ENCODE measurements at places on chromosomes 12 and 14. TPM values are rescaled to one million over a fixed set of nuclear protein-coding genes. Genes with fewer than 3 reads are reported as not detected.

DNA sequence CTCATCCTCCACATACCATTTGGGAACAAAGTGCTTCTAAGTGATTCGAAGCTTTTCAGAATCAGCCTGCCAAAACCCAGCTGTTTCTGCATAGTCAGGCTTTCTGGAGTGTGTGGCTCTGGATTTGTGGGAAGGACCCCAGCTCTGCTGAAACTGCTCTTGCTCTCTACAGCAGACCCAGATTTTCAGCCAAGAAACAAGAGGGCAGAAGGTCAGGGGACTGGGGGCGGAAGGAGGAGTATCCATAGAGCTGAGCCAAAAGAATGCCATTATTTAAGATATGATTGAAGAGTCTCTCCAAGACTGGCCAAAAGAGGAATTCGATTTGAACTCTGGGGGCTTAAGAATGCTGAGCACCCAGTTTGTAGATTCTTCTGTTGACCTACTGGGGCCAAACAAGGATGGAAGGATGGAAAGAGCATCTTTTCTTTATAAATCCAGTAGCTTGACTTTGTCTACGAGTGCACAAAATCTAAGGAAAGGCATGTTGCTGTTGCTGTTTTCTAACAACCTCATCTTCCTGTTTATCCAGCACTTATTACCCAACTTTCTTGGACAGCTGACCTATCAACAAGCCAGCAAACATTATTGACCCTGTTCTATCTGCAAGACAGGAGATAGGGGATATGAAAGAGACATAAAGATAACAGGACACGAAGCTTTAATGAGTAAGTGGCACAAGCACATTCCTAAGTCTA lies 29.2 kb downstream of the FBLN5 start:
- no peak for DNase-seq

DNA sequence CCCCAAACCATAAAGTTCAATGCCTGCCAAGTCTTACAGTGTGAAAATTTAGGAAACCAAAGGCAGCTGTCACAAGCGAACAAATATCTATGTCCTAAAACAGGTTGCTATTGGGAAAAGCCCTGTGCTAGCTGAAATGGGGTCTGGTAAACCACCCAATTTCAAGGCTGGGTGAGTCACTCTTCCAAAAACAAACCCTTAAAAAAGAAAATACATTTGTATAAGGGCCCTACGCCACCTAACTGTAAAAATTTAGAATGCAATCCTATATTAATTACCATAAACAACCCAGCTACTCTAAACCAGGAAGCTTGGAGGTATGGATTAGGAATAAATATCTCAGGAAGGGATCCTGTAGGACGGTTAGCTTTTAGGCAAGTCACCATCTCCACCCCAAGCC lies 32.1 kb downstream of the PRMT8 start:
- DNase-seq = no peak

DNA sequence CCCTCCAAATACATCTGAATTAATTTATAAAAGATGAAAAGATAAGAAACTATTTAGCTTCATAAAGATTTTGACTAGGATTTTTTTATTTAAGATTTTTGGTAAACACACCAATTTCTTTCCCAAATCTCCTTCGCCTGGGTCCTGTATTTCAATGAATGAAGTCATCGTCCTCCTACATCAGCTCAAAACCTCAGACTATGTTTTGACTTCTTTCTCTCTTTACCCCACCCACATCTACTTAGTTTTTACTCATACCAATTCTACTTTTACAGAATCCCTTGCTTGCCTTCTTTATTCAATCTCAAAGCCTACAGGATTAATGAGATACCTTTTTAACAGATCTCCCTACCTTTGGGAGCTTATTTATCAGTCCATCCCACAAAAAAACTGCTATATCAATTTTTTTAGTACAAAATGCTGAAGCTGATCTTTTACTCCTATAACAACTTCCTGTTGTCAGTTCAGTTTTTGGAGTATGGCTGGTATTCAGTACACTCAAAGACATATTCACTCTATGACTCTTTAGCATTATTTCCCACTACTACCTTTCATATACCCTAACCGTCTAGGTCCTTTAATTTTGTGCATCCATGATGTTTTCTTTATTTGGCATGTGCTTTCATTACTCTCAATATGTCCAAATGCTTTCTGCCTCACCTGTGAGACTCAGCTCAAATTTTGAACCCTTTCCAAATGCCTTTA lies 18.7 kb upstream of the CCDC91 start:
- no peak for DNase-seq

DNA sequence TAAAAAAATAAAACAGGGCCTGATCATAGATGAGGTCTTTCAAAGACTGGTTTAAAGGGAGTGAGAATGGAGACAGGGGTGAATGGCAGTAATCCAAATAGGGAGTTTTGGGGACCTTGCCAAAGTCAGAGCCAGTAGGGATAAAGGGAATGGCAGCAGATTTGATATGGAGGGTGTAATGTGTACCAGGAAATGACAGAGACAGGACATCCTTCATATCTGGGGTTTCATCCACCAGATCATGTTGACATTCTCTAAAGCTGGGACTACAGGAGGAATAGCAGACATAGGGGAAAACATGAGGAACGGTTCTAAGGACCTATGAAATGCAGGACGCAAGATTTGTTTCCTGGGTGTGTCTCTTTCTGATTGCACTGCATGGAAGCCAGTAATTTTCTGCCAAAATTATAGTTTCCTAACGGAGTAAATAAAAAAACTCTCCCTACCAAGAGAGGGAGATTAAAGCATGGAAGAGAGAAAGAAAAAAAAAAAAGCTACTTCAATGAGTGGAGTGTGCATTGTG lies 169.9 kb downstream of the PRKD1 start:
- no peak for DNase-seq

GRCh38 chr12:104494793-104495158 lies 38.0 kb downstream of the CHST11 start:
- DNase-seq = no peak

- no peak for DNase-seq
Measured at GRCh38 chr12:52836042-52836466, 1.9 kb upstream of the KRT79 start.

- DNase-seq = peak; percentile 47
Measured at GRCh38 chr14:71321574-71322315, 414.5 kb downstream of the PCNX1 start.

DNA sequence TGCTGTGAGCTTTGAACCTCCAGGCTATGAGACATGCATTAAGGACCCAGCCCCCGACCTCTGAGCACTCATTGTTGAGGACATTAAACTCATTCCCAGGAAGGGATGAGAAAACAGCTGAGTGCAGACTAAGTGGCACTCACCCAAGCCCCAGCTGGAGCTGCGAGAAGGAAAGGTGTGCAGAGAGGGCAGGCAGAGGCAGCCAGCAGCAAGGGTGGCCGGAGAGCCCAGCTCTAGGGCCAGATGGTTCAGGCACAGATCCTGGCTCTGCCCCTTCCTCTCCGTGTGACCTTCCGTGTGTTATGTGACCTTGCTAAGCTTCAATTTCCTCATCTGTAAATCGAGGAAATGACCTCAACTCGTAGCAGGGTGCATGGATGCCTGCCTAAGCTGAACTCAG lies 3.7 kb downstream of the TSPAN11 start:
- DNase-seq = peak; percentile 11

GRCh38 chr12:19912991-19913390 lies 455.3 kb upstream of the PDE3A start:
- DNase-seq = no peak

DNA sequence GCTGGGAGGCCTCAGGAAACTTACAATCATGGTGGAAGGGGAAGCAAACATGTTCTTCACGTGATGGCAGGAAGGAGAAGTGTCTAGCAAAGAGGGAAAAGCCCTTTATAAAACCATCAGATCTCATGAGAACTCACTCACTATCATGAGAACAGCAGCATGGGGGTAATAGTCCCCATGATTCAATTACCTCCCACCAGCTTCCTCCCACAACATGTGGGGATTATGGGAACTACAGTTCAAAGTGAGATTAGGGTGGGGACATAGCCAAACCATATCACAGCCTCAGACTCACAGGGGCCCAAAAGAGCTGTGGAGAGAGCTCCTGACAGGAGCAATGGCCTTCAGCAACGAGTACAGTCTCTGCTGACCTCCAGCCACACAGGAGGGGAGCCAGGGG lies 151.4 kb downstream of the GXYLT1 start:
- no peak for DNase-seq

GRCh38 chr14:100078997-100079725 lies 13.9 kb downstream of the EVL start:
- peak; percentile 66 for DNase-seq

- DNase-seq = no peak
Measured at GRCh38 chr14:76203086-76204001, 51.6 kb downstream of the GPATCH2L start.

- no peak for DNase-seq
Measured at GRCh38 chr12:26229910-26230309, 34.5 kb downstream of the SSPN start.

- peak; percentile 19 for DNase-seq
Measured at GRCh38 chr12:2795291-2796186, 769 bp downstream of the FKBP4 start.

- no peak for DNase-seq
Measured at GRCh38 chr12:95446506-95446900, 27.4 kb upstream of the METAP2 start.

DNA sequence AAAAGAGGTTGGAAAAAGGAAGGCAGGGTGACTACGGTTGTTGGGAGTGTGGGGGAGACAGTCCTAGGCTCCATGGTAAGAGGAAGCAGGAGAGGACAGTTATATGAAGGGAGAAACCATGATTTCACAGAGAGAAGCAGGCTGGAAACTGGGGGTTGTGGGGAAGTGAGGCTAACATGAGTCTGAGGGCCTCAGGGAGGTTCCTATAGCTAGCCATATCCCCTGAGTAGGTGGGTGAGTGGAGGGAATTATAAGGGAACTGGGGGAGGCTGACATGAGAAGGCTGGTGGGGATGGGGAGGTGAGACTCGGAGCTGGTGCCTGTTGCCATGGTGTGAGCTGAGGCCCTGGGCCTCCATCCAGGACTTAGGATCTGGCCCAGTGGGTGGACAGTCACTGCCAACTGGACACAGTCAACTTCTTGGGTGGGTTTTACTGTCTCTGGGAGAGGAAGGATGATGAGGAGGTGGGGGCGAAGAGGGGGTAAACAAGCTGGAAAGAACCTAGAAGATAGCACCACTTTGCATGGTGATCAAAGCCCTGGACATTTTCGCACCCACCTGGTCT lies 1.4 kb downstream of the RNASE13 start:
- DNase-seq = no peak

- no peak for DNase-seq
Measured at GRCh38 chr12:128424931-128425431, 158.0 kb downstream of the TMEM132C start.

DNA sequence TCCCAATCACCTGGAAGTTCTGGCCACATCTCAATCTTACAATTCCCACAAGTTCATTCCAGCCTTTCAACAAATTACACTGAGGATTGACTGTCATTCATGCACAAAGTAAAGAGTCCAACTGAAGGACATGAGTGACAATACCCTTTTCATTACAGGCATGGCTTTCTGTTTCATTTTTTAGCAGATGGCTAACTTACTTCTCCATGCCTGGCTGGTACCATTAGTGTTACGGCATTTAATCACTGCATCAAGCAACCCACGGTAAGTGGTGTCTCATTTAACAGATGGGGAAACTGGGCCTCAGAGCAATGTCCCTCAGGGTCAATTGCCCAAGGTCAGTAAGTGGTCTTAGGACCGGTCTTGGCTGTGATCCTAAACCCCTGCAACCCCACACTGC lies 114.4 kb downstream of the PRICKLE1 start:
- no peak for DNase-seq

GRCh38 chr12:85626001-85626783 lies 210.0 kb downstream of the RASSF9 start:
- no peak for DNase-seq

GRCh38 chr14:49732896-49733295 lies 35.1 kb upstream of the KLHDC2 start:
- DNase-seq = no peak

DNA sequence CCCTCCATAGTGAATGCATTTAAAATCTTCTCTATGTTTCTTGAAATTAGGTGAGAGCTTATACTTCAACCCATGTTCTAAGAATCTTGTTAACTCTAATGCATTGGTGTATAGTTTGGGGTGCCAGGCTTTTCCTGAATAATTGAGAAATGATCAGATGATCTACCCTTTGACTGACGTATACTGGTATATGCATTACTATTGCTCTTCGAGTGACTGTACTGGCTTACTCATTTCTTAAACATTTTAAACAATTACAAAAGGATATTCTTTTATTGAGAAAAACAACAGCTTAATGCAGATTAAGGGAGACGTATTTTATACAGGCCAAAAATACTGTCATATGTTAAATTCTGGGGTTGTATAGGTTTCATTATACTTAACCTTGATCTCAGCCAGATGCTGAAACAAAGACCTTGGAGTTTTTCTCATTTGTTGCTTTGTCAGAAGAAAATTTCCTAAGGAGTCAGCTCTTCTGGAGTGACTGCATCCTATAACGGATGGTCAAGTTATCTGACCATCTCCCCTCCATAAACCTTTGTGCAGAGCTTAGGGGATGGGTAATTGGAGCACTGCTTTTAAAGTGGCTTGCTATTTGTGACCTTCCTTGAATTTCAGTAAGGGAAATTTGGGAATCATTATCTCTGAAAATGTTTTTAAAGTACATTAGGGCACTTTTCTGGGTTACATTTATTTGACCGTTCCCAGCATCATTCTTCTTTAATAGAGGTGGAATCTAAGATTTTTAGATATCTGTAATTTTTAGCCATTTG lies 507.6 kb downstream of the PCNX1 start:
- DNase-seq = no peak

GRCh38 chr14:76584271-76584702 lies 177.0 kb upstream of the VASH1 start:
- DNase-seq = no peak

GRCh38 chr12:125564753-125565152 lies 499.5 kb downstream of the AACS start:
- DNase-seq = no peak

DNA sequence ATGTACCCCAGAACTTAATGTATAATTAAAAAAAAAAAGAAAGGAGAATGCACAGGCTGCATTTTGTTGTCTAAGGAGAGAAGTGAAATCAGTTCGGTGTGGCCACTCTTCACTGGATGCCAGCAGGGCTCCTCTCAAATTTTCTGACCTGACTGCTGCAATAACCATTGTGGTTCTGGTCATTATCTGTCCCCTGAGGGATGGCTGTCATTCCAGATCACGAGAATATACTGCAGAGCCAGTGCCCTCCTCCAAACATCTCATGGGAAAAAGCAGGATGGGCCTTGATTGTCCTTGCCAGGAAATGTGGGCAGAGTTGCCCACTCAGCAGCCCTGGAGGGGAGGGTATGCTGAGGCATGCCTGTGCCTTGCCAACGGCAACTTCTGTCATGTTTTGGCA lies 139.1 kb downstream of the SLC8A3 start:
- no peak for DNase-seq

Gene ANKRD33
- not detected for total RNA-seq

Gene ZFHX2
- total RNA-seq = 0.39 TPM

Gene CD163
- 15.0 TPM for total RNA-seq

Gene TSPAN8
- 3.7 TPM for total RNA-seq

Gene CDKL1
- total RNA-seq = 54.4 TPM

Gene RBP5
- total RNA-seq = 1.4 TPM

Gene FAM181A
- not detected for total RNA-seq

Gene NGB
- total RNA-seq = not detected

Gene SLC7A8
- total RNA-seq = 27.5 TPM

Gene FSCB
- total RNA-seq = 0.10 TPM

Data from skin of body (tissue), 3 donors.